RPMI7951 (cell line): ENCODE measurements at places on chromosomes 4 and X.

DNA sequence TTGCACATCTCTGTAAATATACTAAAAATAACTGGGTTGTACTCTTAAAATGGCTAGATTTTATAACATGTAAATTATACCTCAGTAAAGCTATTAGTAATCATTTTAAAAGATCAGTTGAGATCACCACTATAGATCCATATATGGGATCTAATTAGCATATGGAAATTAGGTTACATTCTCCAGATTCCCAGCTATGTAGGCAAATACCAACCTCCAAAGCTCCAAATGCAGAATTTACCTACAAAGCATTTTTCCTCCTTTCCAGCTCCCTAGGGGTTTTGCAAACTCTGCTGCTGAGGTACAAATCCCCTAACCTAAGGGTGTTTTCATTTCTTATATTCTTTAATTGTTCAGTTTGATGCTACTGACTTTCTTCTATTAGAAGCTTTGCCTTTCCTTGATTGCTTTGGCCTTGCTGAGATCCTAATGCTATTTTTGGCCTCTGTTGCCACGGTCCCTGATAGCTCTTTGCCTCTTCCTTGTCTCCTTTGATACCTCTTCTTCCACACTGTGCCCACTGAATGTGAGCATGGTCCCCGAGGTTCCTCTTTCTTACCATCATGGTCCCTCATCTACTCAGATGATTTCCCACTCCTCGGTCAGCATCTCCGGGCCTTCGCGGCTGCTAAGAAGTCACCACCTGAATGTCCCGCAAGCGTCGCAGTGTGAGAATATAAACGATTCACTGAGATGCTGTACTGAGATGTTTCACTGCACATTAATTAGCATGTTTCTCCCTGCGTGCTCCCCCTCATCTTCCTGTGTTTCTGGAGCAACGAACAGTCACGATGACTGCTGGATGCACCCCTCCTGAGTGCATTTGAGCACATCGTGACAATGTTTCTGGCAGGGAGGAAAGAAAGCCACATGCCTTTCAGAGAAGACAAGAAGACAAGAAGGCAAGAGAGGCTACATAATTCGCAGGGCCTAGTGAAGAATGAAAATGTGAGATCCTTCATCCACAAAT, 23.8 kb downstream of the ENPP6 start:
- no peak for DNase-seq

GRCh38 chrX:136694431-136695087, 46.6 kb downstream of the CD40LG start:
- DNase-seq = peak; percentile 36

- no peak for DNase-seq
These were observed 12.9 kb upstream of the SPP1 start for GRCh38 chr4:87962398-87963146.

DNA sequence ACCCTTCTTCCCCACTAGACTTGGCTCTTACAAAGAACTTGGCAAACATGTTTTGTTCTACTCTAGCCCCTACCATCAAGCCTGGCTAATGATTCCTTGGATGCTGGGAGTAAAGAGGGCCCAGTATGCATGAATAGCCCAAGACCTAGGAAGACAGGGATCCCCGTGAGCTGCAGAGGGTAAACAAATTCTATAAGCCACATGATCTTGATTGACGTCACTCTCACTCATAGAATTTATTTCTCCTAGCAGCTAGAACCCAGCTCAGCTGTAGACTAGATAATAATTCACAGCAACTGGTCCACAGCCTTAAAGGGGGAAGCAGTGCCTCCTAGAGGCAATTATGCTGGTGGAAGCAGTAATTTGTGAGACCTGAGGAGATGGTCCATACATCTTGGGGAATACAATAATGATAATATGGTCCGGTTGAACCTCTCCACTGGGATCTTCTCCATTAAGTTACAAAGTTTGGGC, 16.1 kb upstream of the USO1 start:
- no peak for DNase-seq

DNA sequence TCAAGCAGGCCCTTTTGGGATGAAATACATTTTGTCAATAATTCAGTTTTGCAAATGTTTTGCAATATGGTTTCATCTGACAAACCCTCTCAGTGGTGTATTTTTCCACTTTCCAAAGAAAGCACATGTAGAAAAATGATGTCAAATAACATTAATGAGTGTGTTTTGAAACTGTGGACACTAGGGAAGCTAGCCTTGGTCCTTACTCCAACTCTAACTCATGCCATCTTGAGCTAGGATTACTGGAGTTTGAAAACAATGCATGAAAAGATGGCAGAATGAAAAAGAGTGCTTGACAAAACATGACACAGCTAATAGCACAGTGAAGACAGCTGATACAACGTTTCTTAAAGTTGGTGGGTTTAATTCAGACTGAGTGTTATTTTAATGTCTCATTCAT, 41.4 kb downstream of the HAND2 start:
- DNase-seq = no peak

DNA sequence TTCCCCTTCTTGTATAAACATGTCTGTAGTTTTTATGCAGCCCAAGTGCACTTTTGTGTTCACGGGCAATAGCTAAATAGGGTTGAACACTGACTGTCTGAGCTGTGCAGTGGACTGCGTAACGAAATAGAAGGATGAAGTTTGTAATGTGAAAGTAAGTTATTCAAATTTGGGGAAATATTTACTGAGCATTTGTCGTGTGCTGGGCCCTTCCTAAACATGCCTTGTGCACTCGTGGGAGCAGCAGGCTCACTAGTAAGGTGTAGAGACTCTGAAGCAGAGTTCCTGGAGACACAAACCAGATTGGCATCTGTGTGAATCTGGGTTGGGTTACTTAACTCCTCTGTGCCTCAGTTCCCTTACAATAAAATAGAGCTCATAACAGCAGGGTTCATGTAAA, 51.7 kb upstream of the C1QTNF7 start:
- no peak for DNase-seq

- DNase-seq = no peak
These were observed 364.8 kb downstream of the SMARCA1 start for GRCh38 chrX:129158505-129158904.
